ENCODE measurements at places on chromosomes 7 and 10.

- no peak for DNase-seq
These were observed 551 bp downstream of the GRIFIN start for GRCh38 chr7:2475678-2476015.

DNA sequence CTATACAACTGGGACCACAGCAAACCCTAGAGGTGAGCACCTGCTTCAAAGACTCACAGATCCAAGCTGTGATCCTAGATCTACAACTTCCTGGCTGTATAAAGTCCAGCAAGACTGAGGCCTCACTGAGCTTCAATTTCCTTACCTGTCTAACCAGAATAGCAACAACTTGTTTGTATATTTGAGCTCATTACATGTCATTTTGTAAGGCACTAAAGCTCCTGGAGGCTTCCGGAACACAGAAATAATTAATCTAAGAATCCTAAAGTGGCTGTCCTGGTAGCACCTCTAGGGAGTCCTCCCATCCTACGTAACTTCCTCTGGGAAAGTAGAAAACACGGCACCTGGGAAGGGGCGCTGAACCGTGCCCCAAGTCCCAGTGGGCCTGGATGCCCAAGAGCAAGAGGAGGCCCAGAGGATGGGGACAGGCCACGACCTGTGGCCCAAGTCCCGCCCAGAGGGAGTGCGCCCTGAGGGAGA, 39.4 kb downstream of the HK1 start:
- DNase-seq: no peak

GRCh38 chr7:70586822-70587221, 545.1 kb upstream of the GALNT17 start:
- DNase-seq: no peak

GRCh38 chr7:158495786-158496185, 91.8 kb downstream of the PTPRN2 start:
- no peak for DNase-seq

GRCh38 chr10:82564353-82565196, 689.6 kb downstream of the NRG3 start:
- no peak for DNase-seq

DNA sequence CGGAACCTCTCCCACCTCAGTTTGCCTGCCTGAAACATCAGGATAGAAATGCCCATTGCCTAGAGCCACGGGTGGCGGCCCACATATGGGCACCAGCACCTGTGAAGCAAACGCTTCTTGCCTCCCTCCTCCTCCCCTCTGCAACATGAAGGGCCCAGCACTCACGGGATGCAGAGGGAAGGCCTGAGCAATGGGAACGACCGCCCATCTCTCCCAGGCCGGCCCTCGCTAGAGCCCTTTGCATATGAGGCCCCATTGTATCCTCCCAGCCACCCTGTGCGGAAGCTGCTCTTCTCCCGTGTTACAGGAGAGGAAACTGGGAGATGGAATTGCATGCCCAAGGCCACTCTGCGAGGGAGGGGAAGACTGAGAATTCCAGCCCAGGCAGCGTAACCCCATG, 88.2 kb downstream of the RGS10 start:
- no peak for DNase-seq

DNA sequence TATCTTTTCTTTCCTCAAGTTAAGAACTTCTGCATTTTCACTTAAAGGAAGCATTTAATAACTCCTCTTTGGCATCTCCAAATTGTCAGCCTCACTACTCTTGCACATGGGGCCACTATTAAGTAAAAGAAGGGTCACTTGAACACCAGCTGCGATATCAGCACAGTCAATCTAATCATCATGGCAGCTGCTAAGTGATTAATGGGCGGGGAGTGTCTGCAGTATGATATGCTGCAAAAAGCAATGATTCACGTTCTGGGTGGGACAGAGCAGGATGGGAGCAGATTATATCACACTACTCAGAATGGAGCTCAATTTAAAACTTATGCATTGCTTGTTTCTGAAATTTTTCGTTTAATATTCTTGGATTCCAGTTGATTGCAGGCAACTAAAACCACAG, 447.4 kb upstream of the PFKP start:
- DNase-seq: no peak

GRCh38 chr10:83862723-83863122, 276.6 kb upstream of the GHITM start:
- DNase-seq: no peak

DNA sequence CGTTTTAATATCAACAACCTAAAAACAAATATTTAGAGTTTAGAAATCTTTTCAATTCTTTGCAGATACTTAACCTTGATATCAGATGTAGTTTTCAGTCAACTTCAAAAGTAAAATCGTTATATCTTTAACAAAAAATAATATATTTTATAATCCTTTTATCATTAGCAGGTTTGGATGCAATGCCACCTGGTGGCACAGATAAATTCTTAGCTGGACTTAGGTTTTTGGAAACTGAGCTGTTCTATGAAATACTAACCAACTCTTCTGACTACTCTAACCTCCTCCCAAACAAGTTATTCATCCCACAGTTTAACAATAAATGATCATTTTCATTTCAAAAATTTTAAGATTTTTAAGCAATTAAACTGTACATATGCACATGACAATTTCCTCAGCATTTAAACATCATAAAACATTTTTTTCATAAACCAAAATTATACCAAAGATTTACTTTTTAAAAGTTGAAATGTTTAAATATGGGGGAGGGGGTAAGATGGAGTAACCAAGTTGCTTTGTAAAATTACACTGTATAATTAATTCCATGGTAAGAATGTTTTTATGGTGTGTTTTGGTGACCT, 56.9 kb downstream of the HIBADH start:
- no peak for DNase-seq

- DNase-seq: no peak
These were observed 86.9 kb downstream of the DAGLB start for GRCh38 chr7:6360841-6361240.

- no peak for DNase-seq
These were observed 62.0 kb downstream of the AMZ1 start for GRCh38 chr7:2750004-2750407.

- no peak for DNase-seq
These were observed 7.6 kb downstream of the TMEM184A start for GRCh38 chr7:1548438-1548831.

- DNase-seq: no peak
These were observed 70.9 kb upstream of the SAMD8 start for GRCh38 chr10:75040576-75040975.

DNA sequence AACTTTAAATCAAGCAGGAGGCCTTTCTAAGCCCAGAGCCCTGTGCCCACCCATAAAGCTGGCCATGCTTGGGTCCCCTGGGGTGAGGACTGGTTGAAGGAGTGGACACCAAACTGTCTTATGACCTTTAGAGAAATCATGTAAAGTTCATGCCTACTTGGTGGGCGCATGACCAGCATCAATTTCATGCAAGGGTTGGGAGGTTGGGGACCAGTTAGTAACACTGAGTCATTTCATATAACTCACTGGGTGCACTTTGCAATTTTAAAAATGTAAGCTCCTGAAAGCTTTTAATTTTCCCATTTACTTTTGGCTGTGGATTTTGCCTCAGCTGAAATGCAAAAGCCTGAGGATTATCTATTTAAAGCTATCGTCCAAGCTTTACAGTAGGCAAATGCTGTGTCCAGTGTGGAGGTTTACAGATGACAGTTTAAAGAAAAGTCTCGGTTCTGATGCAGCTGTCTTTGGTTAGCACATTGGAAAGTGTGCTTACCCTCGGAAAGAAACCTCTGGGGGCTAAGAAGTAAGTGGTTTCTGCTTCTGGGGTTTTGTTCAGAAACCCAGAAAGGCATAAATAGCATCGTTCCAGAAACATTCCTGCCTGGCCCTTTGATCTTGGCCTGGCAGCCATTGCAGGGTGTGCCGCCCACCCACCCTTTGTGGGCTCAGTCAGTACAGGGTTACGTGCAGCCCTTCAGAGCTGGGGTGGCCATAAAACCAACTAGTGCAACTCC, 48.8 kb upstream of the CHST15 start:
- no peak for DNase-seq

- no peak for DNase-seq
These were observed 6.5 kb downstream of the GNB2 start for GRCh38 chr7:100679927-100680575.

- DNase-seq: peak; percentile 81
These were observed 34.7 kb downstream of the MRPS24 start for GRCh38 chr7:43834463-43835251.

DNA sequence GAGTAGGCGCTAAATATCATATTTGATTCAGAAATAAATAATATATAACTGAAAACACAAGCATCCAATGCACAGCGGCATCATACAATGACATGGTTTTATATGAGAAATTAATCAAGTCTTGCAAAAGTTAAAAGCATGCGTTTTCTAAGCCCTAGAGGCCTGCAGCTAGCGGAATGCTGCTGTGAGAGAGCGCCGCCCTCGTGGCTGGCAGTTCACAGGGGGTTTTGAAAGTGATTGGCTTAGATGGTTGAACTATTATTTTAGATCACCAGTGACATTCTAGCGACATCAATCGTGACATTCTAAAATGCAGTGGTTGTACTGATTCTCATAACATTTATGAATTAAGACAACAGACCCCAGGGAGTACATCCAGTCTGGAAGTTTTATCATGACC, 235.2 kb upstream of the MGMT start:
- DNase-seq: no peak

DNA sequence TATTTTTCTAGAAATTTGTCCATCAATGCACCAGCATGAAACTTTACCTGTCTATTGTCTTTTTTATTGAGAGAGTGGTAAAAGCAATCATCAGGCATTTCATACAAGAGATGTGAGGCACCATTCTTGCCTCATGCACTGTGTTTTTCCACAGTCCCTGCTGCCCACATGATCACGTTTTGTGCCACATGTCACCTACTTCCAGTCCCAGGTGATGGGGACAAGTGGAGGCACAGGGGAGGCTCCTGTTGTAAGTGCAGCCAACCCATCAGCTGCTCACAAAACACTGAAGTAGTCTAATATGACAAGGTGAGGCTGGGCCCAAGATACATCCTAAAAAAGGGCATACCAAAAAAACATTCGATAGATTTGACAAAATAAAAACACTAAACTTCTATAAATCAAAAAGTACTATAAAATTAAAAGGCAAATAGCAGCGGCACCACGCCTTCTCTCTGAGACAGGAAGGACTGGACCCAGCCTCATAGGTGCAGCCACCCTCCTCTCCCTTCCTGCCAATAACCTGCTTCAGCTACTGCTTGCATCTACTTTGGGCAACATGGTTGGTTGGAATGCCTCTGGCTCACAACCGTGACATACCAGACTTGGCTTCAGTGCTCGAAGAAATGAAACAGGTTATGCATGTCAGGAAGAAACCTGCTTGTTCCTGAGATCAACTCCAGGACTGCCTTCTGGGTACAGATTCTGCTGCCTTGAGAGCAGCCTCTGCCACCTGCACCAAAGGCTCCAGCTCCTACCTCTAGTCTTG, 2.3 kb downstream of the ZC3HAV1L start:
- no peak for DNase-seq

GRCh38 chr10:5468262-5469106, 30.9 kb downstream of the CALML5 start:
- no peak for DNase-seq

DNA sequence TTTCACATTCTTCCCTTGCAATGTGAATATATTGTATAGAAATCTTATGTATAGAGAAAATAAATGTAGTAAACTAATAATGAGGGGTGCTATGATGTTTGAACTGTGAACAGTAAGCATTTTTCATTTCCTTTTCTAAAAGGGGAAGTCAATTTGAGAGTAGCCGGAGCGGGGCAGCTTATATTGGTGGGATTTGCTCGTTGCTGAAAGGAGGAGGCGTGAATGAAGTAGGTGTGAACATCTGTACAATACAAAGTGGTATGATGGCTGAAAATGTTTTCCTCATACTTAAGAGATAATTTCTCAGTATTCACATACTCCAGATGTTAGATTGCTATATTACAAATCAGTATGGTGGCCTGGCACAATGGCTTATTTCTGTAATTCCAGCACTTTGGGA, 87.1 kb downstream of the SRI start:
- no peak for DNase-seq

DNA sequence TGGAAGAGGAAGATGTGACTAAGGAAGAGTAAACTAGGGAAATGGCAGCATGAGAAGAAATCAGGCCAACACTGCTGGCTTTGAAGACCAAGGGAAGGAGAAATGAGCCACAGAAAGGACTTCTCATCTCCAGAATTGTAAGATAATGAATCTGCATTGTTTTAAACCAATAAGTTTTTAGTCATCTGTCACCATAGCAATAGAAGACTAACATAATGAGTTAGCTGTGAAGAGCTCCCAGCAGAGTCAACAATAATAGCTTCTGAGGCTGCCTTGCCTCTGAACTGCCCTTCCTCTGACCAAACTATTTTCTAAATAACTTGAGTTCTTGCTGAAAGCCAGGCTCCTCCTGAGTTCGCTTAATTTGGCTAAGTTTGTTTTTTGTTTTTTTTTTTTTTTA, 103.6 kb downstream of the CACNA2D1 start:
- DNase-seq: no peak

DNA sequence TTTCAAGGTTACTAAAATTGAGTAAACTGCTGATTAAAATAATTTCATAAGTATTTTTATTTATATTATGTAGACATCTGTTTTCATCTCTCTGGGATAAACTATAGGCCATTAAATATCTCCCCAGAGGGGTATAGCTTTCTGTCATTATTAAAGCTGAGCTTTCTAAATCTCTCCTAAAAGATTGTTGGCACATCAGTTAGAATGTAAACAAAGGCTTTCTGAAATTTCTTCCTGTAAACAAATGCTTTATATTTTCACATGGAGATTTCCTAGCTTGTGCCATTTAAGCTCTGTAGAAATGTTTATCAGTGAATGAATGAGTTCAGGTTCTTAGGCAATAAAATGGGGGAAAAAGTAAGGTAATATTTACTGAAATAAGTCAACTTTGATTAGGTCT, 35.7 kb downstream of the PPP1R9A start:
- DNase-seq: no peak

DNA sequence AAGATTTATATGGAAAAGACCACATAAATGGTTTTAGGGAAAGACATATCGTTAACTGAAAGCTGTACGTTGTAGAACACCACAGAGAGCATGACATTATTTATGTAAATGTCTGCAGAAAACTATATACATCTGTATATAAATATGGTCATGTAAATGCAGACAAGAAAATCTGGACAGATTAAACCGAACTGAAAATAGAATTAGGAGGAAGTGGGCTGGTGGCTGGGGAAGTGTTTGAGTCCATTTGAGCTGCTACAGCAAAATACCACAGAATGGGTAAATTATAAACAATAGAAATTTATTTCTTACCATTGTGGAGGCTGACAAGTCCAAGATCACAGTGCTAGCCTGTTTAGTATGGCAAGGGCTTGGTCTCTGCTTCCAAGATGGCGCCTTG, 56.3 kb upstream of the USP6NL start:
- no peak for DNase-seq

DNA sequence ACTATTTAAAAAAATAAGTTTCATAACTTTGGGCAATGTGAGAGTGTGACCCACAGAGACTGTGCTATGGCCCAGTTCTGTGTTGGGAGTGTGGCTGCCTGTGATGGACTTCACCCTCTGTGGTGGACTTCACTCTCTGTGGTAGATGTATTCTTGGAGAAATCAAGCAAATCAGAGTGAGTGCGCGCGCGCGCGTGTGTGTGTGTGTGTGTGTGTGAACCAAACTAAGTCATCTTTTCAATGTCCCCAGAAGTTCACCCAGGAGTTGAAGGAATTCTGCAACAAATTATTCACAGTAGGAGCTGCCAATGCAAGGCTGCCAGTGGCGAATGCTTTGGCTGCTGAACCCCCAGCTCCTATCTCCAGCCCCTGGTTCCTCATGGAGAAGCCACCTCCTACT, 184.5 kb downstream of the ADAM12 start:
- no peak for DNase-seq

- peak; percentile 53 for DNase-seq
These were observed 27.6 kb upstream of the RNF32 start for GRCh38 chr7:156612930-156613329.
